ENCODE measurements at places on chromosomes 7 and 10.
A peak's percentile ranks its signal among the peaks of the same experiment; 100 is the strongest.

GRCh38 chr7:1492640-1493039 lies 11.5 kb downstream of the INTS1 start:
- DNase-seq = no peak
- H3K27me3 ChIP-seq = no peaks in the 10 kb centered on the region
- no peak overlapping the region for H3K4me3 ChIP-seq
- no peak overlapping the region for H3K27ac ChIP-seq
- no peaks in the 10 kb centered on the region for H3K4me1 ChIP-seq

DNA sequence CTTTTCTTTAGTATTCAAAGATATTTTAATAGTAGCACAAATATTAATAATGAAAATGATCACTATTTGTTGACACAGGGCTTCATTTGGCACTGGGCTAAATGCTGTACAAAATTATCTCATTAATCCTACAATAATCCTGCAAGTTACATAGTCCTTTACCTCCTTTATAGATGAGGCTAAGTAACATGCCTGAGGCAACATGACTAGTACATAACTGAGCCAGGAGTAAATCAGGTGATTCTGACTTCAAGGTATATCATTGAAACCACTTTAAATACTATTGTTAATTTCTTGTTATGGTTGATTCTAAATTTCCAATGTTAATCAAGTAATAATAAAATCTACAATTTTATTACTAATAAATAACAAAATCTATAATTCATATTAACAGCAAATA lies 39.8 kb downstream of the SEM1 start:
- no peak overlapping the region for H3K27ac ChIP-seq
- H3K4me1 ChIP-seq = no peaks in the 10 kb centered on the region
- DNase-seq = no peak
- no peaks in the 10 kb centered on the region for H3K27me3 ChIP-seq
- no peak overlapping the region for H3K4me3 ChIP-seq

DNA sequence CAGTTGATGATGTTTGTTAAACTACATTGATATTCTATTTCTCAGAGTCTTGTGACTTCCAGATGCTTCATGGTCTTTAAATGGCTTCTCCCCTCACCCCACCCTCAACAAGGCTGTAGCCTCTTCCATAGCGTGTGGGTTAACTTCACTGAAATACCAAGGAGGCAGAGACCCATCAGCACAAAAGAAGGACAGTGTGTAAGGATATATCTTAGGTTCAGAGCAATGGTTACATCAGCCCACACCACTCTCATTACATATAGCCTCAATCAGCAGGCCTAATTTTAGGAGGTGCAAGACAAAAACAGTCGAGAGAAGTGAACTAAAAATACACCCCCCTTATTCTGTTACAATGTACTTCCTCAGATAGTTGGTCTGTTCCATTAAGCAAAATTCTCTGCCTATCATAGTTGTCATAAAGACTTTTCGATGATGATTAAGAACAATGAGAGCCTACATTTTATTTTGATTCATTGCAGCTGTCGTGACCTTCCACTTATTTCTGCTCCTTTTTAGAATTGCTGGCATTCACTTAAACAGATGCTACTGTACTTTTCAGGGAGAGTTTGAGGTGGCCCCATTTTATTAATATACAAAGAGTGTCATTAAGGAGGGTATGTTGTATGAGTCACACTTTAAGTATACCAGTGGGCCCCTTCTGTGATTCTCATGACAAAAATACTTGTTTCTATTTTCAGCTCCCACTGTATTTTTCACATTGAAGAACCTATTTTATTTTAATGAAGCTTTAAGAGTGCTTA lies 52.1 kb downstream of the WIPF3 start:
- peaks cover 72% of the 10 kb centered on the region for H3K4me1 ChIP-seq
- H3K36me3 ChIP-seq = no peaks in the 10 kb centered on the region
- peak overlapping the region; percentile 88 for H3K27ac ChIP-seq
- no peak for DNase-seq
- H3K4me3 ChIP-seq = peak overlapping the region; percentile 19

GRCh38 chr10:69741671-69742355 lies 59.9 kb upstream of the COL13A1 start:
- H3K27me3 ChIP-seq = no peaks in the 10 kb centered on the region
- no peak overlapping the region for H3K27ac ChIP-seq
- H3K4me3 ChIP-seq = no peak overlapping the region
- H3K4me1 ChIP-seq = peaks cover 5% of the 10 kb centered on the region

DNA sequence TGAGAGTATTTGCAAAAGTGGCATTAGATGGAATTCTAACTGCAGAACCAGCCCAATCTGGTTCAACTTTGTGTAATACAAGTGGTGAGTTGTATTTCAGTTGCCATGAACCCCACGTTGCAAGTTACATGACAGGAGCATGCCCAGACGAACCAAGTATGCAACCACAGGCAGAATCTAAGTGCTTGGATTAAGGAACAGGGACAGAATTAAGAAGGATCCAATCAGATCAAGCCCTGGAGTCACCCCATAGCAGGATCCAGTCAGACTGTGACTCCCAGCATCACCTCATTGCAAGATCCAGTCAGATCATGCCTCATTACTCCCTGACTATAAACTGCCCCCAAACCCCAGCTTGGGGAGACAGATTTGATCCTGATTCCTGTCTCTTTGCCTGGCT lies 388.7 kb upstream of the NRP1 start:
- no peaks in the 10 kb centered on the region for H3K27me3 ChIP-seq
- H3K36me3 ChIP-seq = no peaks in the 10 kb centered on the region
- H3K4me3 ChIP-seq = no peak overlapping the region
- DNase-seq = no peak
- H3K27ac ChIP-seq = no peak overlapping the region
- H3K4me1 ChIP-seq = peaks cover 11% of the 10 kb centered on the region

Measured in gastrocnemius medialis (tissue), 4 donors.